ENCODE measurements at places on chromosomes 1 and 21.

DNA sequence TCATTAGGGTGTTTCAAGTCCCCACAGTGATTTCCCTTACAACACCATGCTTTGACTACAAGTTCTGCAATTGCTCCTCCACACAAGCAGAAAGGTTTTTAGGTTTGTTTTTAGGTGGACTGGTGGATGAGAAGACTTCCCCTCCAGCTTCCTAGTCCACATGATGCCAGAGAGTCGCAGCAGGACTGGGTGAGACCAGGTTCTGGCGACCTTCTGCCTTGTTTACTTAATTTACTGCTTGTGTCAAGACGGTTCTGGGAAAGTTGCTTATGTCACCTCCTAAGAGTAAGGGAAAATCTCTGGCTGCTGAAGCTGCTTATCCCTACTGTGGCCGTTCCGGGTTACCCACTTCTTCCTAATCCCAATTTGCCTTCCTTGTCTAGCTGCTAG lies 76.4 kb downstream of the GLUL start:
- DNase-seq = no peak

DNA sequence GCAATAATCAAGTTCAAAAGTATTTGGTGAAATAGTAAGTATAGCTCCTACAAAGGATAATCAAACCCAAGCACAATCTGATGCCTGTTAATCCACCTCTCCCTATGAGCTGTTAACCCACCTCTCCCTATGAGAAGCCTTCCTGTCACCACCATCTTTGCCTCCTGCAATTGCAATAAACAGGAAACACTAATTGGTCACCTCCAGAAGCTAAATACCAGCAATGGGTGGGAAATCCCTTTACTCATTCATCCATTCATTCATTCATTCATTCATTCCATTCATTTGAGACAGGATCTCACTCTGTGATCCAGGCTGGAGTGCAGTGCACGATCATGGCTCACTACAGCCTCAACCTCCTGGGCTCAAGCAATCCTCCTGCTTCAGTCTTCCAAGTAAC lies 132.8 kb downstream of the RERE start:
- no peak for DNase-seq

- no peak for DNase-seq
Observed at GRCh38 chr21:17783481-17784179, 35.5 kb downstream of the C21orf91 start.

DNA sequence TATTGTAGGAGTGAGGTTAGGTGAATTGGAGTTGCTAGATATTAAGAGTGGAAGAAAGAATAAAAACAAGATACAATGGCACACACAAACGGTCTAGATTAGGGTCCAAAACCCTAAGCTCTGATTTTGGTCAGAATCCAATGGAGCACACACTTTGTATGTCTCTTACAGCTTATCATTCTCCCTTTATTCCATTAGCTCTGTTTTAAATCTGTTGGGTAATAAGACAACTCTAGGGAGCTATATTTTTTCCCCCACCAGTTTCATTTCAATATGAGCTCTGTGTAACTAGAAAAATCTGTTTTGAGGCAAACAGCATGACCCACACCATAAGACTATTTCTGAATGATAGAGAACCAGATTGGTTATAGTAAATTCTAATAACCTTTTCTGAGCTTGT lies 465.6 kb downstream of the ADGRL2 start:
- DNase-seq = no peak

- DNase-seq = no peak
Observed at GRCh38 chr1:239772446-239772845, 319.2 kb upstream of the FMN2 start.

GRCh38 chr1:16367968-16368890 lies 1.2 kb downstream of the SZRD1 start:
- peak; percentile 37 for DNase-seq

DNA sequence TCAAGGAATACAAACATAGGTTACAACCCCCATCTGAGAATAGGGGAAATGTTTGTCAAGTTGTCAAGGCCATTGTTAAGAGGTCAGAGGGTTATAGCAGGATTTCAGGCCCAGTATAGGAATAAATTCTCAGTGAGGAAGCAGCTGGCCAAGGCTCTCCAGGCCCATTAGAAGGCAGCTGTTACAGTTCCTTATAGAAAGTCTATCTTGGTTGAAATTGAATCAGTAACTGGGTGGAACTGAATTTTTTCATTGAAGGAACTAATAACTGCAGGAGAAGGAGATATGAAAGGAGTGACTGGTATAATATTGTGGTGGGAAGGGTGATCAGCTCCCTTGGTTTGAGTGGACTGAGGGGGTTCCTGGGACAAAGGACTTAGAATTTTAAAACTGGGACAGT lies 134.1 kb downstream of the CYYR1 start:
- DNase-seq = no peak

DNA sequence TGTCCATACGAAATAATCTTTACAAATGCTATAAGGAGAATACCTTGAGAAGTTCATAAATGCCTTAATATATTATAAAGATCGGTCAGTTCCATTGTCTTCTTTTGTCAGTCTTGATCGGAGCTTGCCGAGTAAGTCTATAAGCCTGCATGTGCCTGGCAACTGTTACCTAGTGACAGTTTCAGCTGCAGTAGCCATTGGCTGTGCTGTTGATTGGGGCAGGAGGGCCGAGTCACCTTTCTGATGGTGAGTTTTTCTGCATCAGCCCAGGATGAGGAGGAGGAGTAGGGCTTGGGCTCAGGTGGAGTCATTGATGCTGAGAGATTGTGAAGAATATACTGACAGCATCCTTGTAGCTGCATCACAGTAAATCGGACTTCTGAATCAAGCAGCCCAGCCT lies 1.9 kb upstream of the GPR52 start:
- no peak for DNase-seq

DNA sequence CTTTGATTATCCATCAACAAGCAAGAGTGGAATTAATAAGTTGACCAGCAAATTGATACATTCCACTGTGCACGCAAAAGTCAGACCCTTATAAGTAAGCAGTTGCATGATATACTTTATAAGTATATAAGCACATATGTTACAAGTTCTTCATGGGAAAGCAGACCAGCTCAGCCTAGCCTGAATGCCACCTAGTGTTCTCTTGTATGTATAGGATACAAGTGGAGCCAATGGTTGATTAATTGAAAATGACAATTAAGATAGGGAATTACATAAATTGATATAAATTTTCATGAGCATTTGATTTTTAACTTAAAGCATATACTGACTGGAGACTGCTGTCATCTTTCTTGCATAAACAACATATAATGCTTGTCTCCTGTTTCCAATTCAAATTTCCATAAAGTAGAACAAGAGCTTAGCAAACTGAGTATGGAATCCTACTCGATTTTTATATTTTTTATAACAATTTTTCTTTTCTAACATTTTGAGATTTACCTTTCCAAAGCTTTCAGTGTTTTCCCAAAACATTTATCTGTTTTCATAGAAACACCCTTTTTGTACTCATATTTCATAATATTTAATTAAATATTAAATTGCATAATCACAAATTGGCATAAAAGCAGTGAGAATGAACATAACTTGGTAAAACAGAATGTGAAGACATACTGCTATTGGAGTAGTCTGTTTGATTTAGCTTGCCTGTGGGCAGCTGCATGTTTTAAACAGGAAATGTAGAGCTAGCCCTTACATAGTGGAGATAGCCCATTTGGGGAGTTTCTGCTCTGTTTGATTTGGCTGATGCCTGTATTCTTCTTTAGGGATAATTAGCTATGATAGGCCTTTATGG lies 62.8 kb downstream of the MAGI3 start:
- peak; percentile 17 for DNase-seq

- peak; percentile 56 for DNase-seq
Observed at GRCh38 chr1:92817986-92818764, 13.7 kb upstream of the RPL5 start.
